ENCODE measurements at places on chromosomes 11 and 22.
A peak's percentile ranks its signal among the peaks of the same experiment; 100 is the strongest.

GRCh38 chr22:46008291-46008690 is 31.3 kb upstream of the WNT7B start:
- no peak for DNase-seq

- DNase-seq: no peak
Observed at GRCh38 chr11:23308041-23308440, 447.8 kb upstream of the CCDC179 start.

- no peak for DNase-seq
Observed at GRCh38 chr22:35923026-35923425, 105.6 kb downstream of the RBFOX2 start.

DNA sequence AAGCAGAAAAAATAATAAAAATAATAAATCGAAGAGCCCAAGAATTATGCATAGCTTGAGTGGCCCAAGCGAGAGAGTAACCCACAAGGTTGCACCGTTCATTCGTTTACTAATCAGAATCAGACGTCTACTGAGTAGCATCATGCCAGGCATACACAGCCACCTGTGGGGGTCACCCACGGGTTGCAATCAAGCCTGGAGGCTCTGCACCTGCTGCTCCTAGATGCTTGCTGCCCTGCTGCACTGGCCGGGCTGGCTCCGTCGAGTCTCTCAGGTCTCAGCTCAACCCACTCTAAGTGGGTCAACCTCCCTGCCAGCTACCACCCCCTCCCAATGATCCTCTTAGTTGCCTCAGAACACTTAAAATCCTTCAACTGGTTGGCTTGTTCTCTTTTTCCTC is 2.0 kb upstream of the TESMIN start:
- peak; percentile 38 for DNase-seq

GRCh38 chr11:12777208-12777874 is 103.1 kb downstream of the TEAD1 start:
- no peak for DNase-seq

- no peak for DNase-seq
Observed at GRCh38 chr11:71198141-71198822, 54.1 kb downstream of the SHANK2 start.

- no peak for DNase-seq
Observed at GRCh38 chr11:114163830-114164401, 104.4 kb downstream of the ZBTB16 start.

- DNase-seq: peak; percentile 41
Observed at GRCh38 chr22:36546092-36546804, 17.3 kb upstream of the EIF3D start.

- no peak for DNase-seq
Observed at GRCh38 chr11:79242616-79243015, 198.2 kb downstream of the TENM4 start.

GRCh38 chr11:41989823-41990380 is 530.5 kb upstream of the LRRC4C start:
- DNase-seq: no peak

- peak; percentile 91 for DNase-seq
Observed at GRCh38 chr22:22558972-22559603, at the start of gene PRAME. PRAME (minus strand) TSS chr22:22559265; CDS start chr22:22556832, 2,433 bp downstream.

GRCh38 chr11:1505480-1505879 is 18.9 kb upstream of the MOB2 start:
- DNase-seq: no peak

- no peak for DNase-seq
Observed at GRCh38 chr22:17512960-17513359, 50.3 kb upstream of the SLC25A18 start.

DNA sequence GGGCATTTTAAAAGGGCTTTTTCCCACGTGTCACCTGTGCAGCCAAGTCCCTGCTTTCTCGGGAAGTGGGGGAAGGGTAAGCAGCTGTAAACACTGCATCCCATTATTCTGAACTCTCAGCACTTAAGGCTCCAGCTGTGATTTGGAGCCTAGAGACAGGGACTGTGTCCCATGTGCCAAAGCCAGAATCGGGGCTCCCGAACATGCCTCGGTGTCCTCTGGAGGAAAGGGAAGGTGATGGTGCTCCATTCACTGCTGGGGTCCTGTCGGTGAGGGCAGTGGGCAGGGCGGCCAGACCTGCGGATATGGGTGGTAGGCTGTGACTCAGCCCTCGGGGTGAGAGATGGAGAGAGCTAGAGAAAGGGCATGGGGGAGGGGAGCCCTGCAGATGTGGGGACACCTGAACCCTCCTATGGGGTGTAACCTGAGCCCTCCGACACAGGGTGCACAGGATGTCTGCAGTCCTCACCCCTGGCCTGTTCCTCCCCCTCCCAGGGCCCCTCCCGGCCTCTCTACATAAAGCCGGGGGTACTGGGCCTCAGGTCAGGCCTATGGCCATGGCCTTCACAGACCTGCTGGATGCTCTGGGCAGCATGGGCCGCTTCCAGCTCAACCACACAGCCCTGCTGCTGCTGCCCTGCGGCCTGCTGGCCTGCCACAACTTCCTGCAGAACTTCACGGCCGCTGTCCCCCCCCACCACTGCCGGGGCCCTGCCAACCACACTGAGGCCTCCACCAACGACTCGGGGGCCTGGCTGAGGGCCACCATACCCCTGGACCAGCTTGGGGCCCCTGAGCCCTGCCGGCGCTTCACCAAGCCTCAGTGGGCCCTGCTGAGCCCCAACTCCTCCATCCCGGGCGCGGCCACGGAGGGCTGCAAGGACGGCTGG is 31.8 kb downstream of the CAPN1 start:
- no peak for DNase-seq

- DNase-seq: peak; percentile 35
Observed at GRCh38 chr11:64035576-64035975, at the start of gene FLRT1. FLRT1 (plus strand) TSS chr11:64035931; CDS start chr11:64116268, 80,337 bp downstream.

DNA sequence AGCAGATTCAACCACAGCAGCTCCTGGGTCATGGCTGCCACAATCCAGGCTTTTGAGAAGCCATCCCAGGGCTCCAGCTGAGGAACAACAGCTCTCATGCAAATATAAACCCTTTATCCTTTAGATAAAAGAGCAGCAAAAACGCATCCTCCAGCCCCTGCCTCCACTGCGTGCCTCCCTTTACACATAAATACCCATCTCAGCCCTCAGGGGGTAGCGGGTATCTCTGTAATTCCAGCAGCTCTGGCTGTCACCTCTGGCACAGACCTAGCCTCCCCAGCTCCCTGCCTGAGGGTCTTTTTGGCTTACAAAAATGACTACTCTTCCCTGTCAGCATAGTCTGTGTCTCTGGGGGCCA is 21.6 kb downstream of the LMO1 start:
- DNase-seq: no peak

DNA sequence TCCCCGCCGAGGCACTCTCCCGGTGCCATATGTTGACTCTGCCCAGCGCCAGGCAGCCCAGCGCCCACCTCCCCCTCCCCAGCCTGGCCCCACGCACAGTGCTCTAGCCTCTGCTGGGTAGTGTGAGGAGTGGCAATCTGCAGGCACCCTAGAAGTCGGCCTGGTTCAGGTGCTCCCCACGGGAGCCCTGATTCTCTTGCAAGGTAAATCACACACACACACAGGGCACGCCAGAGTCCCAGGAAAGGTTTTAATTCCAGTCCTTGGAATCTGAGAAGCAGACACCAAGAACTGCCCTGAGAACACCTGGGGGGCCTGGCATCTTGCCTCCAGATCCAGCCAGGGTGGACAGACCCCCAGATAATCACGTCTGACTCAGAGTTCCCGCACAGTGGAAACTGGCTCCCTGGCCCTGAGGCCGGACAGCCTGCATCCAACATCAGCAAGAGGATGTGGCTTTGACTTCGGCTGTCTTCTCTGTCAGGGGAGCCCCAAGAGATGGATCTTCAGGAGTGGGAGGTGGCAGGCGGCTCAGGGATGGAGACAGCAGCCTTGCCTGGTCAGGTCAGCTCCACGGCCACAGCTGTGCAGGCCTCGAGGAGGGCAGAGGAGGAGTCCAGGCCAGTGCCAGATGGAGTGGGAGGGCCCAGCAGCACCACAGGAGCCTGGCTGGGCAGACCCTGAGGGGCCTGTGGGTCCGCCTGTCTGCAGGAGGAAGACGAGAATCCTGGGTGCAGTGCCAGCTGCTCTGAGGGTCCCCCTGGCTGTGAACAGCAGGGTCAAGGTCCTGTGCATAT is 1.1 kb upstream of the RIN1 start:
- no peak for DNase-seq

GRCh38 chr11:64118876-64119665 is 46.8 kb downstream of the MACROD1 start:
- no peak for DNase-seq

- DNase-seq: no peak
Observed at GRCh38 chr11:728901-729491, 18.3 kb upstream of the TALDO1 start.

DNA sequence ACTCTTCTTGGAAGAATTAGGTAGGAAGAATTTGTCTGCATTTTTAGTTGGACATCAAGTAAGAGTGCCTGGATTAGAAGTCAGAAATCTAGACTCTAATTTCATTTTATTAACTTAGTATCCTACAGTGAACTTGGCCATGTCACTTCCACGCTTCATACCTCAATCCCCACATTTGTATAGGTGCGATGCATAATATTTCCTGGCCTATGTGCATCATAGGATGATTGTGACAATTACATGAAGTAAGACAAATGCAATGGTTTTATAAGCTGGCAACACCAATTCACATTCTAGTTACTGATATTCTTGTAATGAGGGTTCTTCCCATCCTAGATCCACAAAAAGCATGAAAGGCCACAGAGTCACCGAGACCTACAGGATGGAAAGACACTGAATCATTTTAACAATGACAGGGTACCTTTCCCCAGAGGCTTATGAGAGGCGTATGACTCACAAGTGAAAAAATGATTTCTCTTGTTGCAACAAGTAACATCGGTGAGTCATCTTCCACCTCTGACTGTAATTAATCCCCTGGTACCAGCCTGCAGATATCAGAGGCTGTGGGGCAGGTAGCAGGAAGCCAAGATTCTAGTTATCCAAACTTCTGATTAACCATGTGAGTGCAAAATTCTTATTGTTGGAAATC is 56.0 kb upstream of the OR5AK2 start:
- no peak for DNase-seq

GRCh38 chr11:122981388-122982264 is at the start of gene BSX:
BSX (minus strand) TSS chr11:122981834; CDS start chr11:122981671, 163 bp downstream.
- no peak for DNase-seq

DNA sequence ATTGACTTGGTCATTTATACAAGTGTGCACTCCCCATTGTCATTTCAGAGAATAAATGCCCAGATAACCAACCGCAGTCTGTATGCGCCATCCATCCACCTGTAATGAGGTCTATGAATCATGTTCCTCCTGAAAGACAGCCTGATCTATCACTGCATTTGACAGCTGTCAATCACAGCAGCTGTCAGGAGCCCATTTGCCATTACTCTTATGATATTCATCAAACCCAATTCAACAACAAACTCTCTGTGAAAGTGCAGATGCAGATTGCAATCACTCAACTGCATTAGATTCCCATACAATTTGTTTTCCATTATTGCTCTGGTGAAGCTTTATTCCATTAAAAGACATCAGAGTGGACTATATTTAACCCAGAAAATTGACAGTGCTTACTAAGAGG is 586.9 kb upstream of the KIRREL3 start:
- DNase-seq: no peak

DNA sequence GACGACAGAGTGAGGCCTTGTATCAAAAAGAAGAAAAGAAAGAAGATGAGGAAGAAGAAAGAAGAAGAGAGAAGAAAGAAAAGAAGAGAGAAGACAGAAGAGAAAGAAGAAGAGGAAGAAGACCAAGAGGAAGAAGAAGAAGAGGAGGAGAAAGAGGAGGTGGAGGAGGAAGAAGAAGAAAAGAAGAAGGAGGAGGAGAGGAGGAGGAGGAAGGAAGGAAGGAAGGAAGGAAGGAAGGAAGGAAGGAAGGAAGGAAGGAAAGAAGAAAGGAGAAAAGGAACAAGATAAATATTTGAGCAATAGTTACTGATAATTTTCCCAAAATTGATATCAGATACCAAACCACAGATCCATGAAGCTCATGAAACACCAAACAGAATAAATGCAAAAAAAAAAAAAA is 169.7 kb upstream of the TMEM45B start:
- no peak for DNase-seq

- no peak for DNase-seq
Observed at GRCh38 chr11:6572215-6572614, 31.2 kb downstream of the RRP8 start.

GRCh38 chr11:125916683-125917347 is 12.5 kb downstream of the DDX25 start:
- DNase-seq: no peak

DNA sequence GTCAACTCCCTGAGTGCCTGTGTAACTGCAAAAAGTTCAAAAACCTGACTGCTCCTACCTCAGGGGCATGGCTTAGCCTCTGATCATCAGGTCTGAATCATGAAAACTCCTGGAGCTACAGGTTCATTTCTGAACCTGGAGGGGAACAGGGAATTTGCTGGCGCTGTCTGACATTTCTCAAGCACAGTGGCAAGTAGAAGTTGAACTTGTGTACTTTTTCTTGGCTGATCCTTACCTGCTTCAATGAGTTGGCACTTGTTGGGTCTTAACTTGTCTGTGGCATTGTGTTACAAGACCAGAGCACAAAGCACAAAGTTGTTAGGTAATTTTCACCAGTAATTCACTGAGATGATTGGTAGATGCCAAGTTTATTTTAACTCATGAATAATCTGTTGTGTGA is 3.3 kb downstream of the TMEM109 start:
- DNase-seq: no peak

- no peak for DNase-seq
Observed at GRCh38 chr11:45141631-45142030, 4.8 kb upstream of the PRDM11 start.

DNA sequence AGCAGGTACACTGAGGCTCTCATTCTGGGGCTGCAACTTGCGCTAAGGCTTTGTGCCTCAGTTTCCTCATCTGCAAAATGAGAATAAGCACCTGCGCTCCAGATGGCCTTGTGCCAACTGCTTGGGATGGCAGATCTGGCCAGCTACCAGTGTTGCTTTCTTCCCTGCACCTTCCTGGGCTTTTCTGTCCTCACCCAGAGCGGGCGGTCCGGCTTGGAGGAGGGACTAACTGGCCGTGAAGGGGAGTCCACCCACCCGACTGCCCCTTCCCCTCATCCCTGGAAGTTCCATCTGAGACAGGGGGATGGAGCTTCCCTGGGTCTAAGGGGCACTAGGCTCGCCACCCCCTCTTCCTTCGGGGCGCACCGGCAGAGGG is 3.5 kb downstream of the SLC16A8 start:
- DNase-seq: no peak

DNA sequence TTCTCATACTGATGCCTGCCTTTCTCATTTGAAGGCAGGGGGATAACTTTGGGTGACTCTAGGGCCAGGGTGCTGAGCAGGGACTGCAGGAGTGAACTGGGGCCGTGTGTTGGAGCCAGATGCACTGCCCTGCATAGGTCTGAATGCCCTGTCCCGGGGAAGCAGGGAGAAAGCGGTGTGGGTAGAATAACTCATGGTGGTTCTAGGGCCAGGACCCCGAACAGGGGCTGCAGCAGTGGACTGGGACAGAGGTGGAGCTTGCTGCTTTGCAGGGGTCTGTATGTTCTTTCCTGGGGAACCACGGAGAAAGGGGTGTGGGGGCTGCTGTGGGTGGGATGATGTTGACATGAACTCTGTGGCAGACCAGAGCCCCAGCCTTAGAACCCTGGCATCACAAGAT is 52.9 kb downstream of the GAB4 start:
- DNase-seq: no peak
